ENCODE measurements at places on chromosomes 2 and 18. TPM values are rescaled to one million over a fixed set of nuclear protein-coding genes. Genes with fewer than 3 reads are reported as not detected.

DNA sequence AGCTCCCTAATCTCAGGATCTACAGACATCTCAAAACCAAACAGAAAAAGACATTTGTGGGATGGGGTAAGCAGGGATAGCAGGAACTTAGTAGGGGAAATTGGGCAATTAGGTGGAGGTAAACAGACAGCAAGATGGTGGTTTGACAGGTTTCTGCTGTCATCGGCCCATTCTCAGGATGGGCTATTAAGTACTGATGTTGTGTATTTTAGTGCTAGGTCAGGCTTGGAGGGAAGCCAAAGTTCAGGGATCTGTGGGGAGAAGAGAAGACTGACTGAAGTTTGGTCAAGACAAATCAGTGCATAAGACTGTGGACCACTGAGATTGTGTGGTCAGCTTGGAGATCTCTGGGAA is 96.8 kb upstream of the THUMPD2 start:
- no peak for DNase-seq

Gene STK16
- 37.0 TPM for polyA plus RNA-seq

GRCh38 chr2:147524912-147525311 is 319.9 kb upstream of the ACVR2A start:
- DNase-seq, result no peak

DNA sequence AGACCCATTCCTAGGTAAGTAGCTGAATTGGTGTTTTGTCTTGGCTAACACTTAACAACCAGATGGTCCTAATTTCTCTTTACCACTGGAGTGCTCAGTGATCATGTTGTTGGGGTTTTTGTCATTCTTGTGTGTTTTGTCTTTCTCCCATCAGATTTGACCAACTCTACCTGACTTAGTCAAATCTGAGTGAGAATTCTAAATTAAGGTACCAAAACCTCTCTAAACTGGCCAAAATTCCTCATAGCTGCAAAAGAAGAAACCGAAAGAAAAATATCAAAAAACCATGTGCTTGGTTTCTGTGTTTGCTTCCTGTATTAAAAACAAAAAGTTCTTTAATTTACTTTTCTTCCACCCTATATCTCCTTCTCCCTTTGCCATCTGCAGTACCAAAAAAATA is 350.7 kb upstream of the SPHKAP start:
- no peak for DNase-seq

- DNase-seq, result no peak
Measured at GRCh38 chr2:219399716-219400478, 12.2 kb upstream of the DNPEP start.

All from right renal pelvis (tissue), 4 donors.